ENCODE measurements at places on chromosomes 7 and 10.

DNA sequence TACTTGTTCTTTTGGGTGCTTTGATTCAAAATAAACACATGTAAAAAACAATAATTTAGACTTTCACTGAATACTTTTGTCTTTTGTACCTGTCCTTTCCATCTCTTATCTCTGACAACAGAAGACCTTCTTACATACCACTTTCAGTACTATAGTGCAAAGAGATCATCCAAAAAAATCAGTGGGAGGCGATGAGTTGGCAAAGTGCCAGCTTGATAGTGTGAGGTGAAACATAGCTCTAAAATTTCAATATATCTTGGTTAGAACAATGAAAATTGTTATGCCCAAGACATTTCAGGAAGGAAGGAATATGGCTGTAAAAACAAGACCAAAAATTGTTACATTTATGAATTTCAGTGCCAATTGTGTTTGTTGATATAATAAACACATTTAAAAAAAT is 390.2 kb upstream of the COBL start:
- no peak for DNase-seq

- peak; percentile 24 for DNase-seq
Measured at GRCh38 chr10:59905066-59905730, 1.2 kb downstream of the CCDC6 start.

GRCh38 chr7:158836692-158837091 is 7.4 kb upstream of the ESYT2 start:
- no peak for DNase-seq

DNA sequence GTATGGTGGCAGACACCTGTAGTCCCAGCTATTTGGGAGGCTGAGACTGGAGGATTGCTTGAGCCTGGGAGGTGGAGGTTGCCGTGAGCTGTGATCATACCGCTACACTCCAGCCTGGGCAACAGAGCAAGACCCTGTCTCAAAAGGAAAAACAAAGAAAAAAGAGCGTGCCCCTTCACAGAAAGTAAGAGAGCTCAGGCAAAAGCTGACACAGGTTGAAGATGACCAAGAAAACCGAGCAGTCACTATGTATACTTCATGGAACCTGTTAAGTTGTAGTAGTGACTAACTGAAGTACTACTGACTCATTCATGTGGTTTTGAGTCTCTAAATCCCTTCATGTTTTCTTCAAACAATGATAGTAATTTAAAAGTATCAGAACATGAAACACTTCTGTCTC is 1.2 kb upstream of the PRRT4 start:
- DNase-seq: no peak

GRCh38 chr7:98319176-98319575 is 37.7 kb downstream of the BRI3 start:
- DNase-seq: no peak

DNA sequence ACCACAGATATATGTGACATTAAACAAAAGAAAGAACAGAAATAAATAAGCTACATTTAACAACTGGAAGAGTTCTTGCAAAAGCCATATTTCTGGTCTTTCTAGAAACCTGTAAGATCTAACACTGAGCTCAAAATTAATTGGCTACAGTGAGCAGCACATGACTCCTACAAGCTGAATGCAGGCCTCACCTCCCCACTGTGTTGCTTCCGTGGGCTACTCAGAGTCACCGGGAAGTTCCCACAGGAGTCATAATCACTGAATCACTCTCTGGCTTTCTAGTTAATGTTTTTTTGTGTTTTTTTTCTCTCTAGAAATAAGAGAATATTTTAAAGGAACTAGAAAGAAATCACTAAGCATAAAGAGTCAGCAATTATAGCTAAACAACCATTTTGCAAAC is 10.2 kb upstream of the MRPS24 start:
- no peak for DNase-seq

DNA sequence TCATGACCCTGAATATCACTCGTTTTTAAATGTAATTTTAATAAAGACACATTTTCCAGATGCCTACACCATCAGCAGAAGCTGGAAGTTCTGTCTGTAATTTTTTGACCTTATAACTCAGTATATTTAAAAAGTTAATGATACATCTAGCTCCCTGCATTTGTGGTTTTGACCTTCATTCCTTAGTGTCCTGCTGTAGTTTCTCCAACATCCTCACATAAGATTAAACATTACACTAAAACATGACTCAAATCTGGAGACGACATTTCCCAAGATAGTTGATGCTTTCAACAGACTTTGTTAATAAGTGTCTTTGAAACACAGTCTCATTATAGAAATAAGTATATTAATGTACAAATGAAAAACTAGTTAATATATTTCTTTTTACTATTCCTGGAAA is 363.1 kb downstream of the POM121L12 start:
- no peak for DNase-seq

DNA sequence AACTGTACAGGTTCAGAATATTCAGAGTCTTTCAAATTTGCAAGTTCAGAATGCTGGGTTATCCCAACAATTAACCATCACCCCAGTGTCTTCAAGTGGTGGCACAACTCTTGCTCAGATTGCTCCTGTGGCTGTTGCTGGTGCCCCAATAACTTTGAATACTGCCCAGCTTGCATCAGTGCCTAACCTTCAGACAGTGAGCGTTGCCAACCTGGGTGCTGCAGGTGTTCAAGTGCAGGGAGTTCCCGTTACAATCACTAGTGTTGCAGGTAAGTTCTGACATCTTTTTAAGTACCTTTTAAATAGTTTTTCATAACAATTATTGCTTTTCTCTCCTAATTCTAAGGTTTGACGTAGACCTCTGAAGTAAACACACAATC is 2.7 kb downstream of the SP4 start:
- DNase-seq: no peak

DNA sequence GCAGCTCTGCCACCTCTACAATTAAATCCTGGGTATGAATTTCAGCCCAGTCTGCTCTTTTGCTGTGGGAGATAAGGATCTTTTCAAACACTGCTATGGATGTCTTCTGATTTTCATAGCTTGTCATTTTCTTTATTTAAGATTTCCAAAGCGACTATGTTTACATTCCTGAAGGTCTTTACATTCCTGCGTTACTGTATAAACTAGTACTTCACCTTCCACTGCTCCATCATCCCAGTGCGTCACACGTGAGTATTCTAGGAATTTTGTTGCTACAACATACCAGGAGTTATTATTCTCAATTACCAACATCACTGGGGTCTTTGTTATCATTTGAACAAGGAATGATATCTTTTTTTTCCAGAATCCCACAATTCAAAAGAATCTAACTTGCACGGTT is 944.7 kb downstream of the SORCS3 start:
- DNase-seq: no peak

GRCh38 chr7:1542841-1543747 is 12.6 kb downstream of the MAFK start:
- no peak for DNase-seq

GRCh38 chr7:15096853-15097252 is 194.3 kb upstream of the DGKB start:
- no peak for DNase-seq

GRCh38 chr7:81690251-81690650 is 79.6 kb downstream of the HGF start:
- no peak for DNase-seq

- no peak for DNase-seq
Measured at GRCh38 chr7:78197447-78197846, 398.9 kb downstream of the PHTF2 start.

GRCh38 chr10:49135575-49136313 is 1.9 kb upstream of the FAM170B start:
- DNase-seq: no peak

- no peak for DNase-seq
Measured at GRCh38 chr10:113557903-113558321, 5.1 kb downstream of the HABP2 start.

DNA sequence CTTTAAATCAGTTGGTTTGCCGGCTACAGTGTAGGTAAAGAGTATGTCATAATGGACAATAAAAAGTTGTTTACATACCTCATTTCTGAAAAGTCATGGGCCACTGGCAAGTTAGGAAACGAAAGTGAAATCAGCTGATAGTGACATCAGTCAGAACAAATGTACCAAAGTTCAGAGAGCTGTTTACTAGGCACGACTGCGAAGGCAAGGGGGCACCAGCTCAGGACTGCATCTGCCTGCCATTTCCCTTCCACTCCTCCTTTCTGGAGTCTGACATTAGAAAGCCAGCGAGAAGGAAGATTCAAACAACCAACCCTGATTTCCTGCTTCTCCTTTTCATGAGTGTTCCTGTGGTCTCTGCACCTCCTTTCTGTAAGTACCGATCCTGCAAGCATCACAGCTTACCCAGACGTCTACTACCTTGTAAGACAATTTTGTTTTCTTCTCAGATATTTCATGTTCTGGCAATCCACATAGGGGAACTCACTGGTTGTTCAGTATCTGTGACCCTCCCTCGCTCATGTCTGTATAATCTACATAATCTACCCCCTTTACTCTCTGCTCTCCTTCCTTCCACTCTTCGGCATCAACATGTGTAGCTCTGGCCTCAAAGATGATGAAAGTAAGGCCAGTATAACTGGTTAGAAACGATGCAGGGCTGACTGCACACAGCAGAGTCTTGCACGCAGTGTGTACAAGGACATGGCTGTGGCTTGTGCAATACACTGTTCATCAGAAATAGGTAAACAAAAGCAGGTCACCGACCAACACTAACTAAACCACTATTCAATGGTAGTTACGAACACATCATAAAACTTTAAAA is at the start of gene TMEM140:
TSS of gene TMEM140 (plus strand) at position 174 of the 823 bp plus-strand sequence. CDS start 16,370 bp downstream, outside the sequence.
- peak; percentile 87 for DNase-seq

DNA sequence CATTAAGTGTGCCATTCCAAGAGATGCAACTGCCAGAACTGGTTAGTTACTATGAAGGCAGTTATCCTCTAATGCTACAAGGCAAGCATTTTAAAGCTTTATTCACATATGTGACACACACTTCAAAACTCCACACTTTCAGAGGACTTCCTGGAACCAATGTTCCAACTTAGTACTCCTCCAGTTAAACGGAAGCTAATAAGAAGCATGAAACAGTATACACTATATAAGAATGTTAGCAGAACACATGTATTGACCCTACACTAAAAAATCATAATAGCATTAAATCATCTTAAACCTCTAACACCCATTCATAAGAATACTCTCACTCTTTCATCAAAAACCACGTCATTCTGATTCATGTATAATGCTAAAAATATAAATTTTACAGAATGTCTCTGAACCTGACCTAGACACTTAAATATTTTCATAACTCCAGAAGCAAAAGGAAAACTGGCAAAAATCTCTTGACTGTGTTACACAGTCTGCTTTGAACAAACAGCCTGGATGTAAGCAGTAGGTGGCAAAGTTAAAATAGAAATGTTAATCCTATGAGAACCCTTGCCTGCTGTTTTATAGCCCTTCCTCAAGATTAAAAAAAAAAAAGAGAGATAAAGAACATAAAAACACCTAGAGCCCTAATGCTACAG is 135.0 kb downstream of the SEMA3C start:
- no peak for DNase-seq

DNA sequence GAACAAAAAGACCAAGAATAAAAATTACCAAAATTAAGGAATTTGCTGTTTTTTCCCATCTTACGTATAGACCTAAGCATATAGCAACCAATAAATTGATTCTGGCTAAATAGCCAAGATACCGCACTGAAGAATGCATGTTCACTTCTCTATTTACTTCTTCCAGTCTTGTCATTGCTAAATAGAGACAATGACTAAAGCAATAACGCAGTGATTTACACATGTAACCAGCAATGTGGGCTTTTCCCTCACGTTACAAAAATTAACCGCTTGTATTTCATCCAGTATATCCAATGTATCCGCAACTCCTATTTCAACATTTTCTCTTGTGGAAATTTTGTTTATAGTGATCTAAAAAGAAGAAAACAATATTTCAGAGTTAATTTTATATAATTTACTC is 5.6 kb downstream of the TMEM168 start:
- DNase-seq: no peak

GRCh38 chr10:73650537-73651331 is 5.1 kb downstream of the SYNPO2L start:
- DNase-seq: no peak

DNA sequence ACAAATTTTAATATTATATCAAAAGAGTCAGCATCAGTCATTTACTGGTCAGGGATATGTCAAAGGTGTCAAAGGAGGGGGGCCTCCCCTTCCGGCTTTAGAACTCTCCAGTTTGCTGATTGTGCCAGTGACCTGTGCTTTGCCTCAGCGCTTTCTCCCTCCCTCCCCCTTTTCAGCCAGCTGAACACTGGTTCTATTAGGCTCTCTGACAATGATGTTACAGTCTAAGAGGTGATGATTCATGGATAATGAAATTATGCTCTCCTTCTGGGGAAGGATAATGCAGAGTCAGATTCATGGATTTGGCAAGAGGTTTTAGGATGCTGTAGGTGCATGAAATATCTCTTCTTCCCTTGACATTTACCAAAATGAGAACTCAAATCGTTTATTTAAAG is 6.1 kb downstream of the LRRTM3 start:
- DNase-seq: no peak

- peak; percentile 11 for DNase-seq
Measured at GRCh38 chr10:55629793-55630490, 731.1 kb downstream of the ZWINT start.

GRCh38 chr10:16182688-16183087 is 254.1 kb upstream of the PTER start:
- no peak for DNase-seq

GRCh38 chr7:90391488-90391887 is 11.8 kb upstream of the CLDN12 start:
- no peak for DNase-seq

DNA sequence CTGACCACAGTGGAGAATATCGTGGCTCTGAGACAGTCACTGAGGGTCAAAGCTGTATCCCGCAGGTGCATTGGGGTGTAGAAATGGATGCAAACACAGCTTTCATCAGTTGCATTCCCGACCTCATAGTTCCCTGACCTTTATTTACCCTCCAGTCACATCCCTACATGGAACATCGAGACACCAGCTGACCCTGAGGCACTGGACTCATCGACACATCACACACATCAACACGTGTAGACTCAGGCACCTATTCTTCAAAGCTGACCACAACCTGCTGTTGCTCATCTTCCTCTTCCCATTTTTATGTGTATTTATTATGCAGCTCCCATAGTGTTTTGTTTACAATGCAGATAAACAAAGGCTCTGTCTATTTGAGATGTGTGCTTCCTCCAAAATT is 396.9 kb upstream of the NRP1 start:
- no peak for DNase-seq

GRCh38 chr7:154990964-154991540 is 11.9 kb downstream of the PAXIP1 start:
- no peak for DNase-seq

DNA sequence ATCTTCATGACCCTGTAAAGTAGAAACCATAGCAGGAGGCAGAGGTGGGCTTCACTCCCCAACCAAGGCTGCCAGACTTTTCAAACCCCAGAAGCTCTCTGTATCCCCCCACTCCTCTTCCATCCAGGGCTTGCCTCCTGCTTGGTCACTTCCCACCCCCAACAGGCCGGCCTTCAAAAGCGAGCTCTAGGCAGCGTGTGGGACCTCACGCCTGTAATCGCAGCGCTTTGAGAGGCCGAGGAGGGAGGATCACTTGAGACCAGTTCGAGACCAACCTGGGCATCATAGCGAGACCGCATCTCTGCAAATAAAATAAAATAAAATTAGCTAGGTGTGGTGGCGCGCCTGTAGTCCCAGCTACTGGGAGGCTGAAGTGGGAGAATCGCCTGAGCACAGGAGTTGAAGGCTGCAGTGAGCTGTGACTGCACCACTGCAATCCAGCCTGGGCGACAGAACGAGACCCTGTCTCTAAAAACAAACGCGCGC is 743 bp upstream of the POR start:
- no peak for DNase-seq

GRCh38 chr7:50983850-50984249 is 201.2 kb upstream of the GRB10 start:
- no peak for DNase-seq
